PC-3 (cell line): ENCODE measurements at places on chromosomes 6 and 20.

DNA sequence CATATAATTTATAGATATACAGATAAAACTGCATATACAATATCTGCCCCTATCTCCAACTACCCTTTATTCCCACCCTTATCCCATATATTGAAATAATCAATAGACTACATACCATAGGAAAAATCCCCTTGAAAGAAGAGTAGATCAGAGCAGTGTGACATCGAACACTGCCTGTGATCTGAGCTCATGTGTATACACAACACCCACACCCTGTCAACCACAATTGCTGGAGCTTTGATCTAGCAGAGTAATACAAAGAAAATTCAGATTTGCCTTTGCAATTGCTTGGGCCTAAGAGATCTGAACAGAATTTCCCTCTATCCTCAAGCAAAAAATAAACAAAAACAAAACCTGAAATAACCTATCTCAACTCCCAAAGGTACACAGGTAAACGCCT lies 119.3 kb downstream of the ASCC3 start:
- no peak for DNase-seq

DNA sequence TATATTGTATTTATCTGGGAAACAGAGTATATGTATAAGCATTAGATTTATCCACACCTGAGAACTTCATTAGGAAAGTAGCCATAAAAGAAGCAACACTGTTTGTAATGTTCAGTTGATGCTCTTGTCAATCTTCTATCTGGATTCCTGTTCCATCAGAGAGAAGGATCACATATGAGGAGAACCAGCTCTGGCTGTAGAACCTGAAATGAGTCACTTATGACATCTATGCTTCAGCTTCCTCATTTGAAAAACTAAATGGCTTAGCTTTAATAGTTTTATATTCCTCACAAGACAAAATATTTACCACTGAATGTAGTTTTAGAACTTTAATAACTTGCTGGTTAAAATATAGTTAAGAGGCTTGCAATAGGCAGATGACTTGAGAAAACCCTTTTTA lies 144.7 kb downstream of the TASP1 start:
- peak; percentile 42 for DNase-seq

DNA sequence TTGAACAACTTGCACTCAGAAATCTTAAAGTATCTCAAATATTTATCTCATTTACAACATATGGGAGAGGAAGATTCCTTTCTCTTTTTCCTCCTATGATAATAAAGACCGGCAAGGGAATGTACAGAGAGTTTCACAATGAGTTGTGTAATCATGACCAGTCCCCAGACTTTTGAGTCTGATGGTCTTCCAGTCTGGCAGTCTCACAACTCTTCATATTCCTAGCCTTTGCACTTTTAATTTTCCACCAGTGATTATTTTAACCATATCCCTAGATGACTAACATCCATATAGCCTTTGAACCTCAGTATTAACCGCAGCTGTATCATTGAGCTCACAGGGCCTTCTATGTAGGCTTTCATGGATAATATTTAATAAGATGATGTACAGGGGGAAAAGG lies 278.5 kb downstream of the KHDC1L start:
- no peak for DNase-seq

DNA sequence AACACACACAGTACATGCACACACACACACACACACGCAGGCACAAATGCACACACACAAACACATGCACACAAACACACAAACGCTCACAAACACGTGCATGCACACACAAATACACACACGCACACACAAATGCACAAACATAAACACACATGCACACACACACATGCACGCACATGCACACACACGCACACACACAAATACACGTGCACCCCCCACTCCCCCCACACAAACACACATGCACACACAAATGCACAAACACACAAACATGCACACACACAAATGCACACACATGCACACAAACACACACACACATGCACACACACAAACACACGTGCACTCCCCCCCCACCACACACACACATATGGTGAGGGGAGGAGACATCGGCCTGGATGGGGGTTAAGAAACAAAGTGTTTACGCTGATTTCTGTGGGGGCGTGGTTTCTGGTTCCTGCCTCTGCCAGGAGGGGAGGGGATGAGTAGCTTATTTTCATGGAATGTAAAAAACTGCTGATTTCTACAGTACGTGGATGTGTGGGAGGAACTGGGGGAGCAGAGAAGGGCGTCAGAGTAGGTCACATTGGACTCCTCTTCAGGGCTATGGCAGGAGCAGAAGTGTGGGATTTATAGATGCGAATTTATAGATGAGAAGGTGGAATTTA lies 607.2 kb downstream of the QKI start:
- DNase-seq: no peak

- DNase-seq: no peak
Measured at GRCh38 chr6:100342830-100343229, 121.9 kb downstream of the SIM1 start.

DNA sequence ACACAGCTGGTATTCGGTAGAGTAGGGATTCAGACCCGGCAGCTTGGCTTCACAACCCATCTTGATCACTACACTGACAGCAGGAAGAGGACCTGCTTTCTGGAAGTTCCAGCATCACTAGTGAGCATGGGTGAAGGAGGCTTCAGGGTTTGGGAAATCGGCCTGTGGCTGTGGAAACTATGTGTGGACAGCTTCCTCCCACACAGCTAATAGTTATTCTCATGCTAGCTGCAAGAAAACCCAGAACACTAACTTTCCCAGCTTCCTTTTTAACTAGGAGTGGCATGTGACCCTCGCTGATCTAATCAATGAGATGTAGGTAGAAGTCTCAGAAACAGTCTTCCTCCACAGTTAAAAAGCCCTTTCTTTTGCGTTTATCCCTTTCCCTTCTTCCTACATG lies 36.3 kb upstream of the SIRPA start:
- no peak for DNase-seq

DNA sequence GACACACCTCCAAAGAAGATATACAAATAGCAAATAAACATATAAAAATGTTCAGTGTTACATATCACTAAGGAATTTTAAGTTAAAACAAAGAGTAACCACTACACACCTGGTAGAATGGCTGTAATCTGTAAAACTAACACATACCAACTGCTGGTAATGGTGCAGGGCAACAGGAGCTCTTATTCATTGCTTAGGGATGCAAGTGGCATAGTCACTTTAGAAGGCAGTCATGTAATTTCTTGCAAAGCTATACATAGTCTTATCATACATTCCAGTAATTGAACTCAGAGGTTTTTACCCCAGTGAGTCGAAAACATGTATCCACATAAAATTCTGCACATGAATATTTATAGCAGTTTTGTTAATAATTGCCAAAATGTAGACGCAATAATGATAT lies 906.8 kb upstream of the CITED2 start:
- DNase-seq: peak; percentile 23

GRCh38 chr6:47360388-47360787 lies 50.7 kb upstream of the TNFRSF21 start:
- no peak for DNase-seq

- DNase-seq: peak; percentile 28
Measured at GRCh38 chr20:5859608-5860007, 90.7 kb downstream of the TRMT6 start.

- no peak for DNase-seq
Measured at GRCh38 chr6:137426007-137426689, 68.0 kb downstream of the OLIG3 start.

- peak; percentile 37 for DNase-seq
Measured at GRCh38 chr6:143337201-143337949, 113.1 kb downstream of the ADAT2 start.

DNA sequence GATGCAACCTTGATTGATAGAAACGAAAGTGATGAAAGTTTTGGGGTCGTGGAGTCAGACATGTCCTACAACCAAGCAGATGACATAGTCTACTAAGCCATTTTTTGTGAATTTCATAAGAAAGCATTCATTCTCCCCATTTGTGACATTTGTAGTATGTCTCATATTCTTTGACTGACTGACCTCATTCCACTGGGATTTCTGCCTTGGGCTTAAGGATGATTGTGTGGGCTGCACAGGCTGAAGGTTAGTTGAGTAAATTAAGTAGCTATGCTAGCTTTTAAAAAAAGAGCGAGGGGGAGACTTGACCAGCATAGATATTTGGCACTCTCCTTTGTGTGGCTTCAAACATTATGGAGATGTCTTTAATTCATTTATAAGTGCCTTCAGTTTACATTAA lies 28.9 kb downstream of the STMND1 start:
- no peak for DNase-seq

- DNase-seq: no peak
Measured at GRCh38 chr6:156169371-156169770, 607.8 kb upstream of the ARID1B start.

- DNase-seq: no peak
Measured at GRCh38 chr6:75167851-75168250, 38.0 kb downstream of the COL12A1 start.
